G401 (cell line): ENCODE measurements at places on chromosomes 12 and 14.

DNA sequence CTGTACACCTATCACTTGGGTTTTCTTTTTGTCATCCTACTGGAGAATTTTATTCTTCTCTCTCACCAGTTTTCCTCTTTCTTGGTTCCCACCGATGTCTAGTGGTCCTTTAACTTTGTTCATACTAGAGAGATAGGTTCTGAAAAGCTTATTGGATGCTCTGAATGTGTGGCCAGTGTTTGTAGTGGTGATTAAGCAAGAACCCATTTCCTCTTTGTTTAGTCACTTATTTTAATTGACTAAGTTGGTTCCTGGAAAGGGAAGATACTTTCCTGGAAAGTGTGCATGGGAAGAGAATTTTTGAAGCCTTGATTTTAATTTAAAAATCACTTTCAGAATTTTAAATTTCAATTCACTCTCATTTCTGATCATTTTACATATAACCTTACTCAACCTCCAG is 127.2 kb downstream of the OTOGL start:
- no peak for DNase-seq

GRCh38 chr14:55893705-55894104 is 224.5 kb upstream of the PELI2 start:
- peak; percentile 89 for DNase-seq

- DNase-seq = no peak
Observed at GRCh38 chr12:41476499-41477439, 288.6 kb downstream of the PDZRN4 start.

- no peak for DNase-seq
Observed at GRCh38 chr14:104229534-104230055, 91.2 kb downstream of the KIF26A start.

- DNase-seq = peak; percentile 76
Observed at GRCh38 chr14:55107766-55108554, 21.1 kb upstream of the LGALS3 start.

DNA sequence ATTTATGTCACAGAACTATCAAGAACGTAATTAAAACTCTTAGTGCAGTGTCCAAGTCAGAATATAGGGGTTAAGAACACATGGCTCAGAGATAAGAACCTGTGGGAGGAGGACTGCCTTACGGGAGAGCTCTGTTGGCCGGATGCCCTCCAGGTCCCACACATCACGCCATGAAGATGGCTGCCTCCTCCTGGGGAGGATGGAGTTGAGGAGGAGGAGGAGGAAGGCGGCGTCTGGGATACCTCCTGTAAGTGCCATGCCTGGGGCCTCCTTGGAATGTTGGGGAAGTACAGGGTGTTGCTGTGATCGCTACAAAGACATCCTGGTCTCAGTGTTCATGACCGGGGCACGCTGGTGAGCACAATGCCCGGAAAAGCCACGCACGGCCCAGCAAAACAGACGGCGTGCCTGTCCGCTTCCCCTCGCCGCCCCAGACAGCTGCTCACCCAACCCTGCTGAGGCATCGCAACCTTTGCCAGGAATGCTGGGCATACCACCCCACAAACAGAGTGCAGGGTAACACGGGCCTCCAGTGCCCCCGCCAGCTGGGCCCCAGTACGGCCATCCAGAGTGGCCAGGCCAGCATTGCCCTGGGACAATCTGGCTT is 28.7 kb upstream of the CD9 start:
- no peak for DNase-seq

- DNase-seq = no peak
Observed at GRCh38 chr12:14576896-14577295, 9.2 kb upstream of the PLBD1 start.

DNA sequence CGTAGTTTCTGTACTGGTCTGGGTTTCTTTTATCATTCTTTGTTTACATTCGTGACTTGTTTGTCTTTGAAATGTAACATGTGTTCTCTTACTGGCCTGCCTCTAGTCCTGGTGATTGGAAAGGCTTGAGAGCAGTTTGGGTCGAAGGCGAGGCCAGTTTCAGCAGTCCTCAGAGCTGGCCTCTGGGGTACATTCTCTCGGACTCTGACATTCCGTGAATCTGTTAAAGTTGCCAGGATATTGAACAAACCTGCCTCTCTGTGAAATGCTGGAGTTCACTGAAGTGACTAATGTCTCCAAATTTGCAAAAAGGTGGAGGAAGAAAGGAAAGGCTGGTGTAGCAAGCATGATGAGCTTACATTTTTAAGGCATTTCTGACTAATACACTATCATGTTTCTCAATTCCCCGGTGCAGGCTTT is 1.5 kb downstream of the PLEKHA5 start:
- peak; percentile 65 for DNase-seq

- DNase-seq = no peak
Observed at GRCh38 chr12:124484526-124484953, 82.9 kb downstream of the NCOR2 start.

- DNase-seq = no peak
Observed at GRCh38 chr12:109014984-109015765, 5.7 kb downstream of the SVOP start.

DNA sequence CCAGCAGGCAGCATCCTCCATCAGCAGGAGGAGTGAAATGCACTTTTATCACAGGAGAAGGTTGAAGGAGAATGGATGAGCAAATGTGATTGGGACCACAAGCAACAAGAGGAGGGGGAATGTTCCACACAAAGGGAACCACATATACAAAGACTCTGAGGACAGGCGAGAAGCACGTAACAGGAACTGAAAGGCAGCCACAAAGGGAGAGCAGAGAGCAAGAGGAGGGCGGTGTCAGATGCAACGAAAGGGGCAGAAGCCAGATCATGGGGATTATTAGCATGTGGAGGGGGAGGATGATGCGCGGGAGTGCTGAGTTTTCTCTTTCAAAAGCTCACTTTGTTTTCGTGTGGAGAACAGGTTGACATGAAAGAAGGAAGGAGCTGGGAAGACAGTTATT is 241.1 kb downstream of the SPTSSA start:
- no peak for DNase-seq

DNA sequence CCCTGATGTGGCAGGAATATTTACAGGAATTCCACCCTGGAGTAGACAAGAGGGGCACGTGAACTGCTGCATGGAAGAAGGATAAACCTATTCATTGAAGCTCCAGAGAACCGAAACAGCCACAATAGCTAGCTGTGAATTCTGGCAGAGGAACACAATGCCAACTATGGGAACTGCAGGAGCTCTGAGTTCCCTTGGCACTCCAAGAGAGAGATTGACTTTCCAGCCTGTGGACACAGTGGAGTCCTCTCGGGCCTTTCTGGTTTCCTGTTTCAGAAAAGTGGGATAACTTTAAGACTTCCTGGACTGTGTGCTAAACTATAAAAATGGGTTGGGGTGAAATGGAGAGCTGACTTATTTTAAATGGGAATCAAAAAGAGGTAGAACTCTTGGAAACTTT is 11.9 kb downstream of the CACNA2D4 start:
- DNase-seq = no peak

GRCh38 chr14:21069388-21070082 is 569 bp upstream of the ARHGEF40 start:
- DNase-seq = peak; percentile 62

DNA sequence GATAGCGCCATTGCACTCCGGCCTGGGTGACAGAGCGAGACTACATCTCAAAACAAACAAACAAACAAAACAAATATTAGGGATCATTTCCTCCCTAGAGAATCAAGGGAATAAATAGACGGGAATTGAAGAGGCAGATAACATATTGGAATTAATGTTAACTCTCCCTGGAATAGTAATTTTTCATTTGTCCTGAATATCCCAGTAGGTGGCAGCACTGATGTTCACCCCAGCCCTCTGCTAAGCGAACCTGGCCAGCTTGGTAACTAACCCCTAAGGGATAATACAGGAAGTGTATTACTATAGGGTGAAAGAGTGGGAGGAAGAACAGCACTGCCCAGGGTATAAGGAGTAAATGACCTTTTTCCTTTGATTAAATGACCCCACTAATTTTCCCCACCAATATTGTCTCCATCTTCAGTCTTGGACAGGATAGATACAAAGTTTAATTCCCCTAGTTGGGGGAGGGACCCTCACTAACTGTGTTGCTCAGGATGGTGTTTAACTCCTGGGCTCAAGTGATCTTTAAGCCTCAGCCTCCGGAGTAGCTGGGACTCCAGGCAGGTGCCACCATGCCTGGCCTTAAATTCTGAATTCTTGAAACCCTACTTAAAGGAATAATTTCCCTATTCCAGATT is 40.5 kb downstream of the SLC2A14 start:
- peak; percentile 26 for DNase-seq

DNA sequence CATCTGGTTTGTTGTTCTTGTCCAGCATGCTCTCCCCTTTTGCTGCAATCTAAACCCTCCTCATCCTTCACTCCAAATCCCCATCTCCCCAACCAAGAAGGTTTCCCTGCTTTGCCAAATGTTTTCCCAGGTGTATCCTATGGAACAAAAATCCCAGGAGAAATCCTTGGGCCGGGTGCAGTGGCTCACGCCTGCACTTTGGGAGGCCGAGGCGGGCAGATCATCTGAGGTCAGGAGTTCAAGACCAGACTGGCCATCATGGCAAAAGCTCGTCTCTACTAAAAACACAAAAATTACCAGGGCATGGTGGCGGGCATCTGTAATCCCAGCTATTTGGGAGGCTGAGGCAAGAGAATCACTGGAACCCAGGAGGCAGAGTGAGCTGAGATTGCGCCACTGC is 5.0 kb downstream of the KSR2 start:
- no peak for DNase-seq

- no peak for DNase-seq
Observed at GRCh38 chr12:93571365-93571924, 1.0 kb upstream of the SOCS2 start.

- no peak for DNase-seq
Observed at GRCh38 chr12:103373088-103373523, 122.7 kb downstream of the C12orf42 start.

- no peak for DNase-seq
Observed at GRCh38 chr12:68267892-68268396, 14.5 kb upstream of the IL22 start.

- DNase-seq = no peak
Observed at GRCh38 chr12:108822497-108823205, 34.7 kb downstream of the SSH1 start.

- no peak for DNase-seq
Observed at GRCh38 chr14:70576891-70577290, 23.6 kb downstream of the MED6 start.

DNA sequence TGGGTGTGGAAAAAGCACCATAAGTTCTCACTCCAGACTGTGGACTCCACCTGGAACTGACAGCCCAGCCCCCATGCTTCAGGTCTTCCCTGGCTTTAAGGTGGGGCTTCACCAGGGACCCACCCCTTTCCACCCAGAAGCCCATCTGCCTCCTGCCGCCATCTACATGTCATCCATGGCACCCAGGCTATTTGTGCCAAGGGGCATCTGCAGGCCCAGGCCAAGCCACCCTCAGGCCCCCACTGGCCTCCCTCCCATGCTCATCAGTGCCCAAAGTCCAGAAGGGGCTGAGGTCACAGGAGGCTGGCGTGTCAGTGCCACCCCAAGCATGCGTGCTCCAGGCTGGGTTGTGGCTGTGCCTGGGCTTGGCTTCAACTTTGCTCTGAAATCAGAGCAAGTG is 212.2 kb upstream of the DIO3 start:
- no peak for DNase-seq

- DNase-seq = no peak
Observed at GRCh38 chr14:94710731-94711130, 59.2 kb downstream of the GSC start.

GRCh38 chr14:99726538-99727095 is 42.5 kb downstream of the CYP46A1 start:
- DNase-seq = no peak

DNA sequence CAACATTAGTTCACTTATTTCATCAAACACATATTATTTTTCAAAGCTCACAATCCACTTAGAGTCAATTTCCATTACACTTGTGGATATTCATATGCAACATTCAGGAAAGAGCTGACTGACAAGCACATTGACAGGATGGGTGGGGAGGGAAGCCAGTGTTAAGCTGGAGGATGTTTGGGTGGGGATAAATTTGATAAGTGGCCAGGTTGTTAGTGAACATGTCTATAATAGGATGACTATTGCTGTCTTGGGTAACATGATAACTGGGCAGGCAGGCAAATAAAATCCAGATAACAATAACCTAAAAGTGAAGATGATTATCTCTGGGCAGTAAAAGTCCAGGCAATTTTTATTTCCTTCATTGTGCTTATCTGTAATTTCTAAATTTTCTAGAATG is 73.8 kb upstream of the OSBPL8 start:
- DNase-seq = no peak

- no peak for DNase-seq
Observed at GRCh38 chr12:20339060-20339459, 29.3 kb upstream of the PDE3A start.

DNA sequence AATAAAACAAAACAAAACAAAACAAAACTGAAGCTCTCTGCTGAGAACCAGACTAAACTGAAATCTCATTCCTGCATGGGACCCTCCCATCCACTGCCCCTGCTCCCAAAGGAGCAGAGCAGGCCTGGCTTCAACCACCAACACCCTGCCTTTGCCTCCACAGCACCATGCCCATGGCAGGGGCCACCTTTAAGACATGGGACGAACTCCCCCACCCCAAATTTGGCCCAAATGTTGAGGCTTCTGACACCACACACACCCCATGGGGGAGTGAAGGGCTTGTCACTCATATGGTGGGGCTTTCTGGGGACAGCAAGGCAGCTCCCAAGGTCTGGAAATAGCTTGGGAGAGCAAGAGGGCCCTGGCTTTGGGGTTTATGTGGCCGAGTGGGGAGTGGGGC is 177.2 kb downstream of the KIF26A start:
- DNase-seq = no peak

GRCh38 chr12:96155781-96156180 is 38.4 kb upstream of the ELK3 start:
- DNase-seq = no peak

- peak; percentile 51 for DNase-seq
Observed at GRCh38 chr12:42568952-42569915, 20.3 kb downstream of the PRICKLE1 start.
